AG09309 (cell line): ENCODE measurements at places on chromosomes 6 and 20.

- no peak for DNase-seq
These were observed 52.1 kb downstream of the IRF4 start for GRCh38 chr6:443621-444159.

DNA sequence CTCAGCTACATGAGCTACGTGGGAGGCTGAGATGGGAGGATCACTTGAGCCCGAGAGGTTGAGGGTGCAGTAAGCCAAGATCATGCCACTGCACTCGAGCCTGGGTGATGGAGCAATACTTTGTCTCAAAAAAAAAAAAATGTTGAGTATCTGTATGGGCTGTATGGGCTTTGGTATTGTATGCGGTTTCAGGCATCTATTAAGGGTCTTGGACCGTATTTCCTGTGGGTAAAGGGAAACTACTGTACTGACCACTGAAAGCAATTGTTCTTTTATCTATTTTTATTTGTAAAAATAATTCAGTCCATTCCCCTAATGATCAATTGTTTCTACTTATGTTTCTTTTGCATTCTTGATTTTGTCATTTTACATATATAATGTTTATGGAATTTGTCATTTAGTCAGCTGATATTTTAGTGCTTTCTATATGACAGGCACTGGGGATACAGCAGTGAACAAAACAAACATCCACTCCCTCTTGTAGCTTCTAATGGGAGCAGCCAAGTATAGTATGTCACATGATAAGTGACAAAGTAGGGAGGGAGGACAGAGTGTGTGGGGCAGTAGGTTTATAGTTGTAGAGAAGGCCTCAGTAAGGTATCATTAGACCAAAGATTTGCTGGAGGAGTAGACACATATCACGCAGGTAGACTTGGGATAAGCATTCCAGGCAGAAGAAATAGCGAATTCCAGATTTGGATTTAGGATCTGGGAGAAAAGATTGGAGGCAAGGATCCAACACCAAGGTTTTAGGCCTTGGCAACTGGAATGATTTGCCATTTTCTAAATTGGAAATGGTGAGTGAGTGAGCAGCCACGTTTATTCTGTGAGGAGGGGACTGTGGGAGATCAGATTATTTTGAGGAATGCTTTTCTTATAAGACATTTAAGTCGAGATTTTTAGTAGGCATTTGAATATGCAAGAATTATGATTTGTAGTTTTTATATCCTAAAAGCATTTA lies 6.0 kb downstream of the PCMT1 start:
- DNase-seq, result no peak

DNA sequence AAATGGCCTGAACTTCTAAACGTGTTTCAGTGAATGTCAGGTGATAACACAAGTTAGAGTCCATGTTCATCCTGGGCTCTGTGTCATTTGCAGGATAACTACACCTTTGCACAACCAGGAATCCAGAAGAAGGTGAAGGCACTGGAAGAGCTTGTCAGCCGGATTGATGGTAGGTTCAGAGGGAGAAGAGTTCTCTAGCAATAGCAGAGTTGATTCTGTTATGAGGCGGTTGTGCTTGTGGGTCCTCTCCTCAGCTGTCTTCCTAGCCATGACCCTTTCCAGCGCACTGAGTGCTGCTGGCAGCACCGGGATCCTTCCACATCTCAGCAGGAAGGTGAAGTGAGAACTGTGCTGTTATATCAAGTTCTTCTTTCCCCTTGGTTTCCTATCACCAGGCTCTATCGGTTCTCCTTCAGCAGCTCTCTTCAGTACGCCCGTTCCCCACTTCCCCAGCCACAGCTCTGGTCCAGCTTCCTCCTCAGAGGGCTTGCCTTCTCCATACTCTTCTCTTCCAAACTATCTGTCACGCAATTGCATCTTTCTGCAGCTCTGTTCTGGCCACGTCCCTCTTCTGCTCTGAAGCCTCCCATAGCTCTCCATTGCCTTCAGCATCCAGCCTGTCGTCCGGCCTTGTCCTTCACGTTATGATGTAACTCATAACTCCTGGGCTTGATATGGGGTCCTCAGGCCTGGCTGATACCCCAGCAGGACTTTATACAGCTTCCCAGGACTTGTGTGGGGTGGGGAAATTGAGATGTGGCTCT lies 39.9 kb upstream of the RNF8 start:
- no peak for DNase-seq

GRCh38 chr6:106152952-106153351 lies 66.8 kb downstream of the PRDM1 start:
- DNase-seq, result no peak

- DNase-seq, result no peak
These were observed 29.7 kb downstream of the ERGIC3 start for GRCh38 chr20:35571555-35571954.

- DNase-seq, result no peak
These were observed 69.5 kb upstream of the SULF2 start for GRCh38 chr20:47854687-47855212.

- no peak for DNase-seq
These were observed 194.7 kb downstream of the NFATC2 start for GRCh38 chr20:51347831-51348230.

- no peak for DNase-seq
These were observed 119.2 kb upstream of the TMEM170B start for GRCh38 chr6:11418290-11418905.

GRCh38 chr6:135920689-135921088 lies 69.2 kb downstream of the PDE7B start:
- no peak for DNase-seq

DNA sequence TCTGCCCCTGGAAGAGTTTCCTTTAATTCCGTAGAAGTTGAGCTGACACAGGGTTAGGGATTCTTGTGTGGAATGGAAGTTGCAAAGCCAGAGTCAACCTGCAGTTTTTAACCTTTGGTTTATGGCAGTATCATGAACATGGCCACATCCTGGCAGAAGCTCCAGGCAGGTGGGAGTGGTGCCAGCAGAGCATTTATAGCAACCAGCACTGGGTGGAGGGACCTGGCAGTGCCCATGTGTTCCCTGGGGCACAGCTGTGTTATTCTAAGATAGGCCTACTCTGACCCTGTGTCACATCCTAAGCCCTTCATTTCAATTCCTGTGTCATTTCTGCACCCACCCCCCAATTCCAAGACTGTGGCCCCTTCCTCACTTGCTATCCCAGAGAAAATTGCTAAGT lies 26.1 kb upstream of the ZNF831 start:
- no peak for DNase-seq

- no peak for DNase-seq
These were observed 90.0 kb downstream of the EDN3 start for GRCh38 chr20:59390437-59390836.

- DNase-seq, result no peak
These were observed 117.1 kb upstream of the PTPRT start for GRCh38 chr20:43306837-43307236.

DNA sequence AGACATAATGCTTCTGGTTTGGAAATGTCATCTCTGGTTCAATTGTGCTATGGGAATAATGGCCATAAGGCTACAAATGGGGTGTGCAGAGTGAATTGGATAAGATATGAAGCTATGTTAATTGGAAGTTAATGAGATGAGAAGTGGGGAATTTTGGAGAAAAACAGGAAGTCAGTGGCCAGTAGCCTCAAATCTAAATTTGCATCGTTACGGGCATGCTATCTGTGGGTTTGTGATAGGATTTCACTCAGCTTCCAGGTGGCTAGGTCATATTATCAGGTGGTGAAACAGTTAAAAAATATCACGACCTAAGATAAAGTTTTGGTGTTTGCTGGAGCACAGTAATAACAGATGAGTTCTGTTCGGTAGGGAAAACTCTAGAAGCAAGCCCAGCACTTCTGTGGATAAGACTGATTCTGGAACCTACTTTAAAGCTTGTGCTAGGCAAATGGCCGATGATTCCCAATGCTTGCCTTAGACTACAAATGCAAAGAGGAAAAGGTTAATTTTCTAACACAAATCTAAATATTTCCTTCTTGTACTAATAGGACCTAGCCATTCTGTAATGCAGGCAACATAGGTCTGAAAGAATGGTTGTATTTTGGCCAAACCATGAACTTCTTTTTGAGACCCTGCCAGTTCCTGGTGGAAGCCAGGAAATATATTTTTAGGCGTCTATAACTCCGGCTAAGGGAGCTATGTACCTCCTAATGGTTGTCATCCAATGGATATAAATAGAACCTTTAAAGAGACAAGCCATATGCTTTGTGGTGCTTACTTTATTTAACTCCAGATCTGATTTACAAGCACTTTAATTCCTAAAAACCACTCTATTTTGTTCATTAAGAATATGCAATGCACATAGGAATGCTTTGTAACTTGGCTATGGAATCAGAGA lies 111.0 kb downstream of the PLCB1 start:
- DNase-seq, result no peak

- no peak for DNase-seq
These were observed 8.1 kb downstream of the PNPLA1 start for GRCh38 chr6:36277946-36278470.

DNA sequence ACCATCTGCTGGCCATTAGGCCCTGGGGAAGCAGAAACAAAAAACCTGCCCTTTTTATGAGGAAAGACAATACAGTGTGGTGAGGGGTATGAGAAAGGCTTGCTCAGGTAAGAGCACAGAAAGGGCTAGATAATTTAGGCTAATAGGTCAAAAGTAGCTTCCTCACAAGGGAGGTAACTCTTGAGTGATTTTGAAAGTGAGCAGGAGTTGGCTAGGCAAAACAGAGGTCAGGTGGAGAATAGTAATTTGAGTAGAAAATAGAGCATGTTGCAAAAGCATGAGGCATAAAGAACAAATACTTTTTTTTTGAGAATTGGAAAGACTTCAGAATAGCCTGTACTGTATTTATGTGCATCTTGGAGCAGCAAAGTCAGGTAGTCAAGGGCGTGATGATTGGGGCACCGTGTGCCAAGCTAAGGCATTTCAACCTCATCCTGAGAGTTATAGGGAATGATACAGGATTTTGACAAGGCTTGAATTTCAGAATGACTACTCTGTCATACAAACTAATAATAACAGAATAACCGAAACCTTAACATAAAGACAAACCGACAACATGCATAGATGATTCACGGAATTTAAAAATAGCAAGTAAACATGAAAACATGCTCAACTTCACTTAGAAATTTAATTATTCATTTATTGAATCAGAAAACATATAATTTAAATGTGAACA lies 123.0 kb upstream of the ENPP5 start:
- DNase-seq, result no peak

GRCh38 chr6:135461208-135461607 lies 36.3 kb downstream of the AHI1 start:
- no peak for DNase-seq

GRCh38 chr20:34190679-34191090 lies 50.5 kb upstream of the ASIP start:
- peak; percentile 63 for DNase-seq

- no peak for DNase-seq
These were observed 106.6 kb downstream of the RTN4IP1 start for GRCh38 chr6:106522562-106523250.

DNA sequence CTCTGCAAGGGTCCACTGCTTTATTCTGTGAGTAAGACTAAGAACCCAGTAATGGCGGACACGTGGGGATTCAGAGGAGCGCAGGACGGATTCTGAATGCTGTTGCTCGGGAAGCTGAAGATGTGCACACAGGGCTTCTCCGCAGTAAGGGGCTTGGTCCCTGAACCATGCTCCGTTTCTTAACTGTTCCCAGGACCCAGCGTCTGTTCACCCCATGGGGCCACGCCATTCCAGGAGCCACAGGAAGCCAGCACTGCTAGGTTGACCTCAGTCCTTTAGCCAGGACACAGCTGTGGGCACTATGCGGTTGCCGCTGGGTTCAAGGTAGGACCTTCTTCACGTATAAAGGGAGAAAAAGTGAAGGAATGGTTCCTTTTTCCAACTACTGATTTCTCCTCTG lies 59.8 kb downstream of the IRF4 start:
- DNase-seq, result no peak

- DNase-seq, result no peak
These were observed 391 bp downstream of the MAPRE1 start for GRCh38 chr20:32819992-32820697.

GRCh38 chr6:23305325-23305943 lies 736.1 kb downstream of the HDGFL1 start:
- no peak for DNase-seq

DNA sequence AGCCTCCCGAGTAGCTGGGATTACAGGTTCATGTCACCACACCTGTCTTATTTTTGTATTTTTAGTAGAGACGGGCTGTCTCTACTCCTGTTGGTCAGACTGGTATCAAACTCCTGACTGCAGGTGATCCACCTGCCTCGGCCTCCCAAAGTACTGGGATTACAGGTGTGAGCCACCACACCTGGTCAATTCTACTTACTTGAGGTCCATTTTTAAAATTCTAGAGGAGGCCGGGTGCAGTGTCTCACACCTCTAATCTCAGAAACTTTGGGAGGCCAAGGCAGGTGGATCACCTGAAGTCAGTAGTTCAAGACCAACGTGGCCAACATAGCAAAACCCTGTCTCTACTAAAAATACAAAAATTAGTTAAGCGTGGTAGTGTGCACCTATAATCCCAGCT lies 7.8 kb downstream of the RIPOR3 start:
- no peak for DNase-seq

GRCh38 chr6:10424040-10424439 lies 9.2 kb upstream of the TFAP2A start:
- DNase-seq, result no peak

GRCh38 chr6:162708971-162709370 lies 18.6 kb downstream of the PRKN start:
- DNase-seq, result no peak

DNA sequence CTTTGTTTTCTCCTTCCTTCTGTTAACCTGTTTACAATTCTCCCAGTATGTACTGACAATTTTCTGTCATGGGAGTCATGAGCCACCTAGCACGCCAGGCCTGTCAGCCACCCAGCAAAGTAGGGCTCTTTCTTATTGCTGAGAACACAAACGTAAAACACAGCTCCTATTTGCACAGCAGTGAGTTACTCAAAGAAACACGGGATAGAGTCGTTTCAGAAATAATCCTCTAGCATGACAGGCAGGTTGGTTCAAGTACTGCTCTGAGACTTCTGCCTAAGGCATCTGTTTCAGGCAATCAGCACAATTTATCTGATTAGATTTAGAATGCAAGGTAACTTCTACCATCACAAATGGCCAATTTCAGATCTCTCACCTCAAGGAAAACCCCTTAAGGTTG lies 88.8 kb downstream of the CD24 start:
- no peak for DNase-seq

GRCh38 chr6:153032255-153032882 lies 29.9 kb upstream of the MTRF1L start:
- peak; percentile 51 for DNase-seq

- DNase-seq, result no peak
These were observed 348.3 kb downstream of the DHX35 start for GRCh38 chr20:39310363-39310995.

DNA sequence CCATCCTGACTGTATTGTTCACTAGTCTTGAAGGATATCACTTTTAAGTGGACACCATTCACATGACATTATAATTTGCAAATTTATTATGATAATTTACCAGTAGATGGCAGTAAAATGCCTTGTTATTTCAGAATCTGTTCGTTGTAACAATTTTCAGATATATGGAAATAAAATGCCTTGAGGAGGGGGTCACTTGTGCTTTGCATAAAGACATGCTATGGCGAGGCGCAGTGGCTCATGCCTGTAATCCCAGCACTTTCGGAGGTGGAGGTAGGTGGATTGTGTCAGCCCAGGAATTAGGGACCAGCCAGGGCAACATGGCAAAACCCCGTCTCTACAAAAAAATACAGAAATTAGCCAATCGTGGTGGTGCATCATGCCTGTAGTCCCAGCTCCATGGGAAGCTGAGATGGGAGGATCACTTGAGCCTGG lies 9.0 kb upstream of the NCOA6 start:
- no peak for DNase-seq

GRCh38 chr6:143928853-143929252 lies 64.6 kb downstream of the ZC2HC1B start:
- no peak for DNase-seq
